ENCODE measurements at places on chromosomes 16 and 17.

- no peak for DNase-seq
These were observed 2.3 kb upstream of the CBX4 start for GRCh38 chr17:79841369-79842135.

DNA sequence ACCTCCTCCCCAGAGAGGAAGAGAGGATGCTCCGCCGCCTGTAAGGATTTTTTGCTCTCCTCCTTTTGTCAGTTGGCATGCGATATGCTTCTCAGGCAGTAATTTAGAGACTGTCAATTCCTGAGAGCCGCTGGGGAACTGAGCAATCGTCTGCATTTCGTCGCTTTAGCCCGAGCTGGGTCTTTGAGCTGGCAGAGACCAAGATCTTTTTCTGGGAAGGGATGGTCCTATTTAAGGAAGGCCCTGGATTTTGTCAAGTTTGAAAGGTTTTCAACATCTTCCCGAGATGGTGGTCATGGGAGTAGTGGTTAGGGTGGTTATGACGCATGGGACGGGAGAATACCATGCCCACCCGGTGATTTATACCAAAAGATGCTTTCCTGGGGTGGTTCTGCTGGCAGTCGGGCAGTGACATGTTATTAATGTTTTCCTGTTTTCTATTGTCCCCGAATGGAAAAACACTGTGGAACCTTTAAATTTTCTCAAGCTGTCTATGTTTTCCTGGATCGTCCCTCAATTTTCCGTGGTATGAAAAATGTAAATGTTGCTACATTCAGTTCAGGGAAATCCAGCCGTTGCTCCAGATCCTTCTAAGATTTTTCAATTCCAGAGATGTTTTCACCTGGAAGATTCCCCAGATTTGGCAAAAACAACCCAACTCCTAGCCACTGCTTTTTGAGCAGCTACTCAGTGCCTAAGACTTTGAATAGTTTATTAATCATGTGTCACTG is 586.4 kb downstream of the MAF start:
- no peak for DNase-seq

GRCh38 chr17:83080858-83081683 is 1.7 kb downstream of the METRNL start:
- no peak for DNase-seq

GRCh38 chr17:12107905-12108304 is 87.2 kb downstream of the MAP2K4 start:
- DNase-seq = no peak

DNA sequence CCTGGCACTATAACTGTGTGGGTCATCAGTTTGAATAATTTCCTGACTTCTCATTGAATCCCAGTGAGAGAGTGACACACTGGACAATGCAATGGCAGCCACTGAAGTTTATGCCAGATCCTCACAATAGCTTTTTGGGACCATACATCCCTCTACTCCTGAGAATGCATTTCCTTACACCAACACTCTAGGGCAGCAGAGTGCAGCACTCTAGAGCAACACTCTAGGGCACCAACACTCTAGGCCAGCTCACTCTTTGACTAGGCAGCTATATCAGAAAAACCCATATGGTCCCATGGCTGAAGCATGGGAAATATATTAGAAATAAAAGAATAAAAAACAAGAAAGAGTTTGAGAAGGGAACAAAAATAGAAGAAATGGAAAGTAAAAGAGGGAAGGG is 309.2 kb downstream of the MAP2K6 start:
- DNase-seq = no peak

GRCh38 chr16:77898671-77899211 is 110.4 kb downstream of the VAT1L start:
- DNase-seq = no peak

GRCh38 chr16:28029387-28030002 is 34.0 kb downstream of the GSG1L start:
- no peak for DNase-seq

GRCh38 chr17:70172923-70173322 is 3.6 kb downstream of the KCNJ2 start:
- no peak for DNase-seq

GRCh38 chr17:42311240-42312034 is 23.1 kb downstream of the STAT5A start:
- no peak for DNase-seq

DNA sequence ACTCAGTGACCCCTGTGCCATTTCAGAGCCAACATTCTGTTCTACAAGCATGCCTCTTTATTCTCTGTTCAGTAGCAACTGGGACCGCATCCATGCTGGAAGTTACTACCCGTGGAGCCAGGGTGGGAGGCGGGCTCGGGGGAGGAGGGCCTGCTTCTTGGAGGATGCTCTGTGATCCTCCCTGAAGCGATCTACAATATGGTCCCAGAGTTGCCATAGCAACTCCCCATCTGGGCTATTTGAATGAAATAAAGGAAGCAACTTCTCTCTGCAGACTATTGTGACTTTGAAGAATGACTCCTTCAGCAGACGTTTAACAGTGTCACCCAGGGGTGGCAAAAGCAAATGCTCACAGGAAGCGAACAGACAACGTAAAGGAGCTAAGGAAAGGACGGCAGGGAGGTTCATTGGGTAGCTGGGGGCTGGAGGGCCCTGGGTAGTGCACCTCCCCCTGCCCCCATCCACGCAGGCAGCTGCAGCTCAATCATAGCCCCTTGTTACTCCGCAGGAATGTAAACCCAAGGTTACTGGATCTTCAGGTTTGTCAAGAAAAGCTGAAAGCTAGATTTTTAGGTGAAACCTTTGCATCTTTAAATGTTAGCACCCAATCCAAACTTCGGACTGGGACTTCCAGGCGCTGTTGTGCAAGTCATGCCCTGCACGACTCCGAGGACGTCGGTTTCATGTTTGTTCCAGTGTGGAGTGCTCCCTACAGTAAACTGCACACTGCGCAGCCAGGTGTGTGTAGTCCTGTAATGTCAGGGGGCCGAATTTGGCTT is 51.1 kb upstream of the MEAK7 start:
- DNase-seq = no peak

DNA sequence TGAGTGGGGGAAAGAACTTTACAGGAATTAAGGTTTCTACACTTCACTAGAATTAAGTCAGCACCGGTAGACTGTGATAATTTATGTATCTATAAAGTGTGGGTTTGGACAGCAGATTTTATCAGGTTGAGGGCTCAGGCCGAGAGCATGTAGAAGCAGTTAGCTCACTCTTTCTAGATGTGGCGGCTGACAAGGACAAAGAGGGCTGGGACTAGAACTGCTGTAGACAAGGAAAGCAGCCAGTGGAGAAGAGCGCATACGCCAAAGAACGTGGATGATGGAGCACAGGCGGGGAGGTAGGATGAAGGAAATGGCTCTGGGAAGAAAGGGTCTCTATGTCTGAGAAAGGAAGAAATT is 504 bp upstream of the GOSR1 start:
- DNase-seq = no peak

DNA sequence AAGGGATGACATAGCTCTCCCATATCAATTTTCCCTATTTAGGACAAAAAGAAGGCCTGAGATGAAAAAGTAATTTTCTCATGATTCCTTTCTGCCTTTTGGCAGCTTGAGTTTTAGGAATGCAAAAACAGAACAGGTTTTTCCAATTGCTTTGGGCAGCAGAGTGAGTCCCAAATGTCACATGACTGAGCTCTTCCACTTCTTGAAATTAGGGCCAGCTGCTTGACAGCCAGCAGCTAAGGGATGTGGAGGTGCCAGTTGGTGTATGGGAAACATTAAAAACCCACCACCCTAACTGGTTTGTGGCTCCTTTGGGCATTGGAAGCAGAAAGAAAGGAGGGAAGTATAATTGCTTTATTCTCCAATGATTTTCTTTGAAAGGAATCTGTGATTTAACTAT is 133.8 kb upstream of the FAM20A start:
- DNase-seq = no peak

DNA sequence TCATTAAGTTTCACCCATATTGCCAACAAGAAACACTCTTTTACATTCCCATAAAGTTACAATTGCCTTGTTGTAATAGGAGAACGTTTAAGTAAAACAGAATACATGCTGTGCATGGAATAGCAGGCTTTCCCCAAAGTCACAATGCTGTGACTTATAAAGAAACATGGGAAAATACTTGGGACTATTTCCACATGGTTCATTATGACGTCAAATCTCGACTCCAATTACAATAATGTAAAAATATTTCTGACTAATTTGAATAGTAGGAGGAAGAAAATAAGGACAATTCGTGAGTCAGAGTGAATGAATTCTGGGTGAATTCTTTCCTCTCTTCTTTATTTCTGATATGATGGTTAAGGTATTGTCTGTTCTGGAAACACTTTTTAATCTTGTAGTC is 52.8 kb downstream of the CDH11 start:
- no peak for DNase-seq

DNA sequence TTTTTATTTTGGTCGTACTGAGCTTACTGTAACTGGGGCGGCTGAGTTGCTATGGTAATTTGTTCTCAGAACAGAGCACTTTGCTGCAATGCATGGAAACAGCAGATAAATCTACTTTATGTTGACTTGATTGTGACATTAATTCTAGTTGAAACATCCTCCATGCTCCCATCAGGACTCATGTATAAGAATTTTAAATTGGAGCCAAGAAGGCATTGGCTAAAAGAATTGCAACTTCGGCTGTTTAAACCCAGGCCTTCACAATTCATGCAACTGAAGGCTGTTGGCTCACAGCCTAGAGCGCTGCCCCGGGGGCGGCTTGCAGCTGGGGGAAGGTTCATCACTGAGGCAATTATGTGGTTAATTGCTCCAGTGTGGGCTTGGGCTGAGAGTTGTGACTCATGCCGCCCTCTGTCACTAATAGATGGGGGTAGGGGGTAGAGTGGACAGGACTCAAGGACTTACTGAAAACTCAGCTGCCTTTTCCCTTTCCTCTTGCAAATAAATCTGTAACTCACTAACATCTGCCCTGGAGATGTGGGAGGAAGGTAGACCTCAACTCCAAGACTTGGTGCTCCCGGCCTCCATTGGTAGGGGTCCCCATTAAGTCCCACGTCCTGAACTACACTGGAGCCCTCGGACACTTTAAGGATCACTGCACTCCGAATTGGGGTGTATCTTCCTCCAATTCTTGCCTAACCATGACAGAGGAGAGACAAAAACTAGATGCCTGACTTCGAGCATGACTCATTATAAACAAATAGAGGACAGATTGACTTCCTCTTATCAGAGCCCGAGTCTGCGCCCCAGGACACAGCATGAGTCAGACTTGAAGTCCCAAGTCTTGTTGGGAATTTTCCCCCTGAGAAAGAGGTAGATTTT is 37.5 kb downstream of the ERCC4 start:
- no peak for DNase-seq

- no peak for DNase-seq
These were observed 100.1 kb downstream of the IRF8 start for GRCh38 chr16:85998868-85999729.

DNA sequence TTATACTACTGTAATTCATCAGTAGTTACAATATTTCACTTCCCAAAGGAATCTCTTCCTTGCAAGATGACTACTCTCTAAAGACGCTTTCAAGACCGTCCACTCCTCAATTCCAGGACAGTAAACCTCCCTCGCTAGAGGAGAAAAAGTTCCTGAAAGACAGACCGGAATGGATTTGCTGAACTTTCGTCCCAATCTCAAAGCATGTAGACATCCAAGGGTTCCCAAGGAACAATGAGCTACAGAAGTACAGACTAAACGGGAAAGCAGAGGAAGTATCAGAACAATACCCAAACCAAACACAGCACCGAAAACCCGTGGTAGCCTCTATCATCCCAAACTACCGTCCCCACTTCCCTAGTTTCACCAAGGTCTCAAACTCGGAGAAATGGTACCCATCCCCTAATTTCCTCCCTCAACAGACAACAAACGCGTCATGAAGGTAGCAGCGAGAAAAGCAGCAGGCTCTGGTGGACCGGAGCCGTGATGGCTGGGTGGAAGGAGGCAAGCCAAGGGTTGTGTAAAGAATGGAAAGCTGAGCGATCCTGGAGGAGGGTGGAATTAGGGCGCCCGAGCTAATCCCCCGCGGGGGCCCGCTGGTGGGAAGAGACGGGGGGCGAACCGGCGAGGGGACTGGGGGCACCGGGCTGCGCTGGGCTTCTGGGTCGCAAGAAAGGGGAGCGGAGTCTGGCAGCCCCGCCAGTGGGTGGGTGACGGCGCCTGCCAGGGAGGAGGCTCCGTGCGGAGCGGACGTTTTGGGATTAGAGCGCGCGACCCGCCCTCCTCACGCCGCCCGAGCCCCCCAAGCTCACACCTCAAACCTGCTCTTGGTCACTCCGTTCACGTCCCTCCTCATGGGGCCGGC is 647 bp downstream of the FBXL20 start:
- no peak for DNase-seq

DNA sequence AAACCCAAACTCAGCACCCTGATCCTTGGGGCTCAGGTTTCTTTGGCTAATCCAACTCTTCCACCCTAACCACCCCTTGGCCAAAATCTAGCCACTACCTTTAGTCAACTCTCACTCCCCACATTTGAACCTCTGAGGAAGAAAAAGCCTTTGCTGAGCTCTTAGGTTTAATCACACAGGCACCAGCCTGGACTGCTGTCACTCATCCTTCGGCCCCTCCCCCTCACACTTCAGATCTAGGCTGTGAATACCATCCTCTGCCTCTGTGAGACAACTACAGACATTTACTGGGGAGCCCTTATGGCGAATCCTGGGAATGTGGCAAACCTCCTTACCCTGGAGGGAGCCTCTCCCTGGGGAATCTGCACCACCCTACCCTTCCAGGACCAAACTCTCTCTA is 5.3 kb upstream of the RNASEK start:
- no peak for DNase-seq

- DNase-seq = no peak
These were observed 11.0 kb upstream of the NFATC3 start for GRCh38 chr16:68073902-68074760.

GRCh38 chr17:32861981-32862380 is 14.9 kb downstream of the MYO1D start:
- no peak for DNase-seq

- DNase-seq = no peak
These were observed 8.5 kb upstream of the SPNS2 start for GRCh38 chr17:4490109-4490591.

- DNase-seq = no peak
These were observed 25.4 kb downstream of the RTN4RL1 start for GRCh38 chr17:1999557-2000251.

DNA sequence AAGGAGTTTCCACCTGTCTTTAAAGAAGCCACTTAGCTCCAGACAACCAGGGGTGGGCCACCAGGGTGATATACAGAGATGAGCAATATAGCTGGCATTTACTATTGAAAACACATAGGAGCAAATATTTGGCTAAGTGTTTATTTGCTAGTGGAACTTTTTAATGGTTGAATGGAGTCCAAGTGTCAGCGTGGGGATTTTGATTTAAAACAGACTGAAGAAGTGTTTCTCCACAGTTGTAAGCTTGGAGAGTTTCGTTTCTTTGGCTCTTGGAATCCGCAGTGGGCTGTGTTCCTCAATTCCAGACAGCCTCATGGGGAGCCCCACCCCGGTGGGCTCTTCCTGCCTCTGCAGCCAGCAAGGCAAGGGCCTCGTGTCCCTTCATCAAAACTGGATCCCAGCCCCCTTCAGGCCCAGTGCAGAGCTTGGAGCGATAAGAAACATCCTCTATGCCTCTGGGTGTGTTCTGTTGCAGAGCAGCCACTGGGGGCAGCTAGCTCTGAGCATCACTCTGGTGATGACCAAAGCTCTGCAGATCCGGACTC is 36.1 kb downstream of the NOG start:
- DNase-seq = no peak
